Amniotic stem cell (primary cell): ENCODE measurements at places on chromosomes 2 and 18.

- no peak for DNase-seq
Measured at GRCh38 chr18:47342566-47342965, 91.1 kb upstream of the SKOR2 start.

- DNase-seq, result no peak
Measured at GRCh38 chr2:45121236-45121927, 112.1 kb upstream of the SIX2 start.

DNA sequence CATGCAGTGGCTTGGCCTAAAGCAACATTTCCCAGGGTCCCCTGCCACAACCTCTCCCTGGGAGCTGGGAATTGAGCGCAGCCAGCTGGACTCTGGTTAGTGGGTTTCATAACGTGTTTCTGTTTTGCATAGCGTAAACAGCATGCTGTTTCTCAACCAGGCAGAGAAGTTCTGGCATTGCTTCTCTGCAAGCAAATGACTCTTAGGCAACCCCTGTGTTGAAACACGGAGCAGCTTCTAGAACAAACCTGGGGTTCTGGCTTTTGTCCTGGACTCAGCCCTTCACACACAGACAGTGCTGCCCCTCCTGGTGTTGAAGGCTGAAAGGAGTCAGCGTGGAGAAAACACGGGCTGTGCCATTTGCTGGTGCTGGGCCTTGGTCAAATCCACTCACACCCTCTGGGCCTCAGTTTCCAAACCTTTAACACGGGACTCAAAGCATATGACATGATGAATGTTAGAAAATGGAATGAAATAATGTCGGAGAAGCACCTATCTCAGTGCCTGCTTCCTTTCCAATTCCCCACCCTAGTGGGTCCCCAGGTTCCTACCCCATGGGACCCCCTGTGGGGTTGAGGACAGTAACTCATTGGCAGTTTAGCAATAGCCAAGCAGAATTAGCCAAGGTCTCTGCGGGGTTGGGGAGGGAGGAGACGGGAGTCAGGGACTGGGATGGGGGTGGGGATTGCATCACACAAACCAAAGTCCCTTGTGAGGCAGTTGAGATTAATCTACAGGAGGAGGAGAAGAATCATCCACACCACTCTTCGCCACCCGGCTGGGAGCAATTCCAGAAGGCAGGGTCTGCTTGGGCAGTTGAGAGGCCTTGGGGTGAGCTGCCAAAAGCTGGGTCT is 30.2 kb upstream of the IL1R2 start:
- DNase-seq, result no peak

- no peak for DNase-seq
Measured at GRCh38 chr18:58671632-58672564, 633 bp downstream of the MALT1 start.

GRCh38 chr2:41597680-41598079 is 450.1 kb upstream of the PKDCC start:
- DNase-seq, result no peak

GRCh38 chr2:145584353-145584752 is 1064.4 kb upstream of the ZEB2 start:
- no peak for DNase-seq

GRCh38 chr2:42492691-42493467 is 903 bp downstream of the KCNG3 start:
- DNase-seq, result no peak

- DNase-seq, result no peak
Measured at GRCh38 chr18:67805261-67805660, 288.7 kb upstream of the DSEL start.

DNA sequence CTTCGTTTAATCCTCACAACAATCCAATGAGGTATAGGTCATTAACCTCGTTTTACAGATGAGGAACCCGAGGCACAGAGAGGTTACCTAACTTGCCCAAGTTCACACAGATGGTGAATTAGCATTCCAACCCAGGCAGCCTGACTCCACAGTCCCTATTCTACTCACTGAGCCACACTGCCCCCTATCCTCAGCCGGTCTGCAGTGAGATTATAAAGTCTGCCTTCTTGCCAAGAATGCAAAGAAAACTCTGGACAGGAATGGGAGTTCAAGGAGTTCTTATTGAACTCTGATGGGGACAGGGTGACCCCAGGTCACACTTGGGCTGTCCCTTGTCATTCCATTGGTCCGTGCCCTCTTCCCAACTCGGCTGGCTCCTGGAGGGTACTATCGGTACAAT is 118.1 kb upstream of the MSH6 start:
- DNase-seq, result no peak

DNA sequence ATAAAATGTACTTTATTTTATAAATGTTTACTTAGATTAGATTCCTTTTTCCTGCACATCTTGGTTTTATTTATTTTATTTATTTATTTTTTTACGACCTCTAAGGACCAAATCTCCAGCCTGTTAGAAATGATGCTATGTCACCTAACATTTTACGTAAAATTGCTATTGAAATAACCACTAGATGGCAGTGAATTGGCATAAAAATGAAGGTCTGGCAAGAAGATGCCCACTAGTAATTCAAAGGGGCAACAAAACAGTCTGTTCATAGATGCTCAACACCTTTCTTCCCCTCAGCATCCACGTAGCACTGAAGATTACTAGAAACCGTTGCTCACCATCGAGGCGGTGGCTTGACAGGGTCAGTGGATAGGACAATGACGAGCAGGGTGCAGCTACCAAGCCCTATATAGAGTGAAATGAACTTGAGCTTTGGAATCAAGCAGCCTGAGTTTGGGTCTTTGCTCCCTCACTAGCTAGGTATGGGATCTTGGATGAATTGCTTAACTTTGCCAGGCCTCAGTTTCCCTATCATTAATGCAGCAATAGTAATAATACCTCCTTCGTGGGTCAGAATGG is 128.7 kb upstream of the L3MBTL4 start:
- peak; percentile 1 for DNase-seq
